ENCODE measurements at places on chromosomes 5 and 9.

DNA sequence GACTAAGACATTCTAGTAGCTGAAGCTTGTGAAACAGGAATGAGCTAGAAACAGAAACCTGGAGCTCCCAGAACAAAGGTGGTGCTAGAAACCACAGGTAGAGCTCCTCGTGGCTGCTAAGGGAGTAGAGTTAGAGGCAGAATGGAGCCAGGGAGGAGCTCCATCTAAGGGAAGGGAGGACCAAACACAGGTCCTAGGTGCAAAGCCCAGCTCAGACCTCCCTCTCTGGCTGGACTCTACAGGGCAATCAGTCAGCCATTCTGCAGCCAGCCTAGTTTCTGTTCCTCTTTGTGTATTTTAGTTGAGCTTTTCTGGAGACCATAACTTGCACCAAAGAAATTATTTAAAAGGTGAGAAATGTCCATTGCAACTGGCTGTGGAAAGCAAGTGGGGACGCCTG is 70.4 kb downstream of the CRB2 start:
- no peak for DNase-seq

- DNase-seq, result no peak
These were observed 145.6 kb downstream of the HSD17B3 start for GRCh38 chr9:96156171-96156974.

GRCh38 chr5:9599391-9599790 is 30.8 kb downstream of the TAS2R1 start:
- DNase-seq, result no peak

DNA sequence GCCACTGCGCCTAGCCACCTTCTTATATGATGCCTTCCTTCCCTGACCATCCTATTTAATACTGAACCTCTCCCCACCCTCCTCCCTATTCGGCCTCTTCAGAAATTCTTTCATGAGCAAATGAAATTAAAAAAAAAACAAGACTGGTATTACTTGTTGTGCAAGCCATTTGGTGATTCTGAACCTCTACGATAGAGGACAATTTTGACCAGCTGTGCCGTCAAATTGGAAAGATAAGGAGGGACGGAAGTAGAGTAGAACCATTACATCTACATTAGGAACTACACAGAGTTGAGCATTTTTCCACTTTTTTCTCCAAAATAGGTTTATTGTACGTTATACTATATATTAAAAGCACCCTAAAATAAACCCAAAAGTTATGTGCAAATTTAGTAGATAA is 2.9 kb downstream of the DHX29 start:
- DNase-seq, result no peak

GRCh38 chr5:55415071-55415470 is 107.3 kb downstream of the MTREX start:
- no peak for DNase-seq

DNA sequence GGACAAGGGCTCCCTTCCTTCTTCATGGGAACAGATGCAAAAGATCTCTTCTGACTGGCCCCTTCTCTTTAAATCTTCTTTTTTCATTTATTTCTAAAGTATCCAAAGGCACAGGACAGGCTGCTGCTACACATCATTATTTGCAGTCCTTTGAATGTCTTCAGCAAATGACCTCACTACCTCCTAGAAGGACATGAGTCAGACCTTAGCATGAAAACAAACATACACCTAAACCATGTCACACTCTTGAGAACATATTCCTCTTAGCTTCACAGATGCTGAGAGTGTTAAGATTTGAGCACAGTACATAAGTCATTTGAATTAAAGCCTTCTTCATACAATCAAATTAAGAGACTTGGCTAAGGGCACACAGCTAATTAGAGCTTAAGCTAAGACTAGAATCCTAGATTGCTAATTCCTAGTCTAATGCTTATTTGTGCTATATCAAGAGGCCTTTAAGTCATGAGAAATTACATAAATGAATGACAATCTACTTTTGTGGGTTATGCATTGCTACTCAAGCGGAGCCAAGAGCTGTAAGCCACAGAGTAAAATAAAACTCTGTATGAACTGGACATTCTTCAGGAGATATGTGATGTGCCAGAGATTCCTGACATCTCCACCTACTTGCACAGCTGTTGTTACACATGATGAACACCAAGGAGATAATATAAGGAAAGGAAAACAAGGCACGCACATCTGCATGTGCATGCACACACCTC is 109.1 kb upstream of the PTGER4 start:
- DNase-seq, result no peak

All from stimulated activated CD4-positive, alpha-beta T cell treated with anti-CD3 and anti-CD28 coated beads, Interleukin-1b, Interleukin-23, amount 100 ng/mL, for 24 hours (primary cell).